ENCODE measurements at places on chromosomes 11 and 22.

DNA sequence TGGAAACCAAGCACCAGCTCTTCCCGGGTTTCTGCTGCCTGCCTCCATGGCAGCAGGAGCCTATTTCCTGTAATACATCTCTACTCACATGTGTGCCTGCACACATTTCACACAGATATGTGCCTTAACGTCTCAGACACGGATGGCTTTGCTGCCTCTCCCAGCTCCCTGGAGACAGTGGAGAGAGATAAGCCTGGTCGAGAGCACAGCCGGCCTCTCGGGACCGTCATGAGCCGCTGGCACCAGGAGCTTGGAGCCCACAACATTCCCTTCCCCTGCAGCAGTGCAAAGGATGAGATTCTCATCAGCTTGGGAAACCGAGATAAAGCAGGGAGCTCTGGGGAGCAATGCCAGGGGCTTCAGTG is 587.7 kb downstream of the BRD1 start:
- DNase-seq = no peak

DNA sequence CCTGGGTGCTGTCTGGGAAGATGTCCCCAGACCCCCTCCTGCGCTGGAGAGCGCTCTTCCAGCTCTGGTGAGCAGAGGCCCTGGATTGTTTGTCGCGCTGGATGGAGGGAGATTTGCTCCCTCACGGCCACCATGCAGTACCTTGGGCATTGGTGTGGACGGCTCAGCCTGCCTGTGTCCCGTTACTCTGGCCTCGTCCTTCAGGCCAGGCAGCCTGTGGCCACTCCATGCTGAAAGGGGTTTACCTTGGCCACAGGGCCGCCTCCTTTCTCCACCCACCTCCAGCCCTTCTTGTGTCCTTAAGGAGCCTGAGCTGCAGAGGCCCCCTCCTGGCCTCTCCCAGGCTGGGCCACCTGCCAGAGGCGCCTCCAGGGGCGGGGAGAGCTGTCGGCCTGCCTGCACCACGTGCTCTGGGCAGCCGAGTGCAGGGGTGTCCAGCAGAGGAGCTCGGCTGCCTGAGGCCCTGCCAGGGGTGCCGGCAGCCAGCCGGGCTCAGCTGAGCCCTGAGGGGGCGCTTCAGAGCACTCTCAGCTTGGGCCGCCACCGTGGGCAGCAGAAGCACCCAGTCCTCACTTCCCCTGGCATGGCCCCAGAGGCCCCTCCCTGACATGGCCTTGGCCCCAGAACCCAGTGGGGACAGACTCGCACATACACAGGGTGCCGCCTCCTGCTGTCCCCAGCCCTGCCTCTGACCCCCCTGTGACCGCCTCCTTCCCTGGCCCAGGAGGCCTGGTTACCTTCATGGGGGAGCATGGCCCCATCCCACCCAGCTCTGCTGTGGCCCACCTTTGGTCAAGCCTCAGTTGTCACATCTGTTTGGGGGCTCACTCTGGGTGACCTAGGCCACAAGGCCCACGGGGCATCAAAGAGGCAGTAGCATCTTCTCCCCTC is 3.4 kb downstream of the CCND1 start:
- DNase-seq = no peak

GRCh38 chr11:105144887-105145286 is 5.3 kb upstream of the CARD18 start:
- no peak for DNase-seq

DNA sequence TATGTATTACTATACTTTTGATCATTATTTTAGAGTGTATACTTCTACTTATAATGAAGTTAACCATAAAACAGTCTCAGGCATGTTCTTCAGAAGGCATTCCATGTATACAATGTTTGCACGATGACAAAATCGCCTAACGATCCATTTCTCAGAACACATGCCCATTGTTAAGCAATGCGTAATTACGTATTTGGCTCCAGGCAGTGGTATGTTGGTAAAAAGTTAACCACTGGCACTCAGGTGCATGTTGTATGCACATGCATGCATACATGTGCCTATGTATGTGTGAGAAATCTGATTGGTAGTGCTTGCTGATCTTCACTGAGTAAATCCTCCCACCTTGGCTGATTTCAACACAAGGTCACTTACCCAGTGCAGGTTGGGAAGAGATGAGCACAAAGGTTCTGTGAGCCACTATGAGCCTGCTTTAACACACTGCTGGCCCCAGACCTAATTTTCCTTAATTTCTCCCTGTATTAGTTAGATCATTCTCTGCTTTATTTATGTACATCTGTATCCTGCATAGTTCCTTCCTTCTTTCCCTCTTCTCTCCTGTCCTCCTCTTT is 164.6 kb downstream of the ARHGAP42 start:
- DNase-seq = no peak

DNA sequence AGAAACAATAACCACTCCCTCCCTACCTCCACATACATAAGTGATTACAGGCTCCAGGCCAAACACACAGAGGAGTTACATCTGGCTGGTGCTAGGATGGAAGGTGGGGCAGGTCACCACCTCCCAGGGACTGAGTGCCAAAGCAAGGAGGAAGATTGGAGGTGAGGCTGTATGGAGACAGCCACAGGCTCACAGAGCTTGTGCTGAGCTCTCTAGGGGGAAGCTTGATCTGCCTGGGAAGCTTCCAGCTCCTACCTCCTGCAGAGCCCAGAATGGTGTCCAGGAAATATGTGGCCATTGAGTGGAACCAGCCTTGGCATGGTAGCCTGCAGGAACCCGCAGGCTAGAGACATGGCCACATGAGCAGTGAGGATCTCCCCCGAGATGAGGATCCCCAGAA is 3.6 kb upstream of the MED15 start:
- DNase-seq = no peak

GRCh38 chr11:2128130-2128510 is 11.1 kb downstream of the IGF2 start:
- no peak for DNase-seq

DNA sequence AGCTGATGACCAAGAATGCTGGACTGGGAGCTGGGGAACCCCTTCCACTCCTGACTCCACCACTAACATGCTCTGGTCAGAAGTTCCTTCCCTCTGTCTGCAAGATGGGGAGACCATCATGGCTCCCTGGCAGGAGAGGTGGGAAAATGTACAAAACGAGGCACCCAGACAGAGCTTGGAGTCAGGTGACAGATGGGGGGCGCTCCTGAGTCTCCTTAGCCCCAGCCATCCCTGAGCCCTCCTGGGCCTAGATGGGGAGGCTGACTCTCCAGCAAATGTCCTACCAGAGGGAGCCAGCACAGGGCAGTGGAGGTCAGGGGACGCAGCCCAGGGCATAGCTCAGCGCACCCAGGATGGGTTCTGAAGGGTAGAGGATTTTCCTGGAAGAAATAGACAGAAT is 20.0 kb downstream of the KCNJ4 start:
- DNase-seq = no peak

DNA sequence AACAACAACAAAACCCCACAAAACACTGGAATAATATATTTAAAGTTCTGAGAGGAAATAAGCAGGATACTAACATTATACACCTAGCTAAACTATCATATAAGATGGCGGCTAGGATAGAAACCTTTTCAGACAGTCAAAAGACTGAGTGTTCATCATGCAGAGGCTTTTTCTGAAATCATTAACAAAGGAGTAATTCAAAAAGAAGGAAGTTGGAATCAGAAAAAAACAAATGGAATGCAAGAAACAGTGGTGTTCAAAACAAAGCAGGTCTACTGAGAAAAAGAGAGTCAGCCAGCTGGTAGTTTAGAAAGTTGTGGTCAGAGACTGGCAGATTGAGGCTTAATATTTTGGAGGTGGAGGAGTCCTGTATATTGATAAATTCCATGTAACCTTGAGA is 30.1 kb upstream of the ZBTB44 start:
- DNase-seq = no peak

DNA sequence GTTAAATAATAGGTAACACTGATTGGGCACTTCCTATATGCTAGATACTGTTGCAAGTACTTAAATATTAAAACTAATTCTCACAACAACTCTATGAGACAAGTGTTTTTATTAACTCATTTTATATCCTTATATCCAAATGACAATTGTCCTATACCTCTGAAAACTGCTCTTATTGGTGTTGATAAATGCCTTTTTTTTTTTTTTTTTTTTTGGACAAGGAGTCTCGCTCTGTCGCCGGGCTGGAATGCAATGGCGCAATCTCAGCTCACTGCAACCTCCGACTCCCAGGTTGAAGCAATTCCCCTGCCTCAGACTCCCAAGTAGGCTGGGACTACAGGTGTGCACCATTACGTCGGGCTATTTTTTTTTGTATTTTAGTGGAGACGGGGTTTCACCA is 41.6 kb downstream of the MRTFA start:
- DNase-seq = no peak

GRCh38 chr22:36911887-36912661 is 1.4 kb upstream of the CSF2RB start:
- no peak for DNase-seq

GRCh38 chr11:117816846-117817367 is 7.6 kb downstream of the FXYD2 start:
- no peak for DNase-seq

DNA sequence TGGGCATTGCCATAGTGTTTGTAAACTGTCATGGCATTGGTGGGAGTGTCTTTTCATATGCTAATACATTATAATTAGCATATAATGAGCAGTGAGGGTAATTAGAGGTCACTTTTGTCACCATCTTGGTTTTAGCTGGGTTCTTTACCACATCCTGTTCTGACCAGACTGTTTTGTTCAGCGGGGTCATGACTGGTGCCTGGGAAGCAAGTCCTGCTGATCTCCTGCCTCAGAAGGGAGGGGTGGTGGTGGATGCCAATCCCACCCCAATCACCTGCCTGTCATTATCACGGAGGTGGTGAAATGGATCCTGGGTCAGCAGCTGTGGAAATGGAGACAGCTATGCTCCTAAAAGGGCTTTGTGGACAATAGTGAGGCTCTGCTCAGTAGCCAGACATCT is 31.2 kb downstream of the IL18 start:
- DNase-seq = no peak

DNA sequence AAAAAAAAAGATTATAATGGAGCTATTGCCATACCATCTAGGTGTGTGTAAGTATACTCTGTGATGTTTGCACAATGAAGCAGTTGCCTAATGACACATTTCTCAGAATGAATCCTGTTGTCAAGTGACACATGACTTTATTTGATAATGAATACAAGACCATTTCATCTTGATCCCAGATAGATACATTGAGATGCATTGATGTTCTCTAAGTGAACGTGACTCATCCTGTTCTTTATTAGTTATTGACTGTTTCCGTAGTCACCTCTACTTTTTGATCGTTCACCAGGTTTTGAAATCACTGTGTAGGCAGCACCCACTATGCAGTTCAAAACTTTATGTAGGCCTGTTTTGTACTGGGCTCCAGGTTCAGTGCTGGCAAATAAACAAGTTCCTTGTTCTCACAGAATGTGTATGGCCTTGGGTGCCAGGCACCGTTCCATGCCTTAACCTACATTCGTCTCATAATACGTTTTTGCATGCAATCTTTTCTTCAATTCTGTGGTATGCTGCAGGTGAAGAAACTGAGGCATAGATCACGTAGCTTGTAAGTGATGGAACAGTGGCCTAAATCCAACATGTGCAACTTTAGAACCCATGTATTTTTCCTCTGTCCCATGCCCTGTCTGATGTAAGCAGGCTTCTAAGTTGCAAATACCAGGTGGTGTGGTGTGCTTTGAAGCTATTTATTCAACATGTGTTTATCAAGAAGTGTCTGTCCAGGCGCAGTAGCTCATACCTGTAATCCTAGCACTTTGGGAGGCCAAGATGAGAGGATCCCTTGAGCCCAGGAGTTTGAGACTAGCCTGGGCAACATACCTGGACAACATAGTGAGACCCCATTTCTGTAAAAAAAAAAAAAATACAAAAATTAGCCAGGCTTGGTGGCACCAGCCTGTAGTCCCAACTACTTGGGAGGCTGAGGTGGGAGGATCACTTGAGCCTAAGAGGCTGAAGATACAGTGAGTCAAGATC is 10.4 kb downstream of the SREBF2 start:
- no peak for DNase-seq

DNA sequence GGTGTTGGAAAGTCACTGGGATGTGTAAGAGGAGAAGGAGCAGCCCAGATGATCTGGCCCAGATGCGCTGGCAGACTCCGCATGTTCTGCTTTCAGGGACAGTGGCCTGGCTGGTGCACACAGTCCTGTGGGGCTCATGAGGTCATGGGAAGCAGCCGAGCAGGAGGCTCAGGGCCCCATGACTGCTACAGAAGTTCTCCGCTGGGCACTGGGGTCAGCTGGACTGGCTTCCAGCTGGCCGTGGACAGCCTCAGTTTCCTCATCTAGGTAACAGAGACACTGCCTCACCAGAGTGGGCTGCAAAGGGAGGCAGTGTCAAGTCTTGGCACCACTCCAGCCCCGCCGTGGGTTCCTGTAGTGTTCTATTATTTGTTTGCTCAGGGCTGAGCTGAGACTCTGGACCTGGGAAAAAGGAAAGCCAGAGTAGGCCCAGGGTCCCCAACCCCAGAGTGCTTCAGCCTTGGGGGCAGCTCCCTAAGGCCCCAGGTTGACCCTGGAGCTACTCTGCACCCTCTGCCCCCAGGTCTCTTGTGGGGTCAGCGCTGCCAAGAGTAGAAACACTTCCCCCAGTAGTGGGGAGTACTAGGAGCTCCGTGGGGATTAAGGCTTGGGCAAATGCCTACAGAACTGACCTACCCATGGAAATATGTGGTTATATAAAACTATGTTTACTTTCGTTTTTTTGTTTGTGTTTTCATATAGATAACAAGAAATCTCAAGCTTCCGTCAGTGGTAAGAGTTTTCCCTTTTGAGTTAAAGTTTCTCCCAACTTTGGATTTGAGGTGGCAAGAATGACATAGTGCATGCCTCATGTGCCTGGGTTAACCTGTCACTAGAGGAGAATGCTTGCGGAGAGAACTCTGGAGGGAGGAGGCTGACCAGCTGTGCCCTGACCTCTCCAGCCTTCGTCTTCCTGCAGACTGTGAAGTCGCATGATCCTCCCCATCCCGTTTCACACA is 45.3 kb downstream of the MED15 start:
- DNase-seq = no peak

- DNase-seq = no peak
Measured at GRCh38 chr11:15896530-15896929, 459.8 kb downstream of the SOX6 start.

DNA sequence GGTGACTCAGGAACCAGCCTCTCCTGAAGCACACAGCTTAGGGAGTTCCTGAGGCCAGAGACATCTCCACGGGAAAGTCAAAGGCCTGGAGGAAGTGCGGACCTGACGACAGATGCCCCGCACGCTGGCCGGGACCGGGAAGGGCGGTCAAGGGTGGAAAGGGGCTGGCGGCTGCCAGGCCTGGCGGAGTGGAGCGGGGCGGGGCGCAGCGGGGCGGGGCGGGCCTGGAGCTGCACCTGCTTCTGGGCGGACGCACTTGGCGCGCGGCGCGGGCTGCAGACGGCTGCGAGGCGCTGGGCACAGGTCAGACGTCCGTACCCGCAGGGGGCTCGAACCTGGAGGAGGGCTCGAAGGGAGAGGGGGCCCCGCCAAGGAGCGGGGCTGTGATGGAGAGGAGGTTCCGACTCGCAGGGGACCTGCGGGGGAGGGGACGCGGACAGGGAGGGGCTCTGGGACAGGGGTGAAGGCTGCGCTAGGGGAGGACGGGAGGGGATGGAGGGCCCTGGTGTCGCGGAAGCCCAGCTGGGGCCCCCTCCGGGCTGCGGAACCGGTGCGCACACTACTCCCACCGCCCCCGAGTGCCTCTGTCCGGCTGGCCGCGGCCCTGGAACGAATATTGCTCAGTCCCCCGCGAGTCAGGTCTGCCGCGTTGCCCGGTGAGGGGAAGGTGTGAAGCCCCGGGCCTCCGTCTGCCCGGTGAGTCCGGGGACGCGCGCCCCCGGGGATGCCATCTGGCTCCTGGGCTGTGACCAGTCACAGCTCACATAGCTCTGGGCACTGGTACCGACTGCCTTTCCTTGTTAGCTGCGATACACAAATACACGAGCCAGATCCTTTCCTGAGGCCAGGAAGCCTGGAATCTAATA is at the start of gene TMEM45B:
Gene TMEM45B, plus strand, starts transcription at position 253 of the 866 bp plus-strand sequence. CDS start 36,635 bp downstream, outside the sequence.
- DNase-seq = no peak

Data from stimulated activated CD4-positive, alpha-beta T cell treated with anti-CD3 and anti-CD28 coated beads, Interleukin-1b, Interleukin-23, amount 100 ng/mL, for 1 hour (primary cell).